T1000 (cell line): ENCODE measurements at places on chromosomes 16 and 17.

- no peak for DNase-seq
These were observed 62.8 kb upstream of the SIAH1 start for GRCh38 chr16:48447940-48448536.

DNA sequence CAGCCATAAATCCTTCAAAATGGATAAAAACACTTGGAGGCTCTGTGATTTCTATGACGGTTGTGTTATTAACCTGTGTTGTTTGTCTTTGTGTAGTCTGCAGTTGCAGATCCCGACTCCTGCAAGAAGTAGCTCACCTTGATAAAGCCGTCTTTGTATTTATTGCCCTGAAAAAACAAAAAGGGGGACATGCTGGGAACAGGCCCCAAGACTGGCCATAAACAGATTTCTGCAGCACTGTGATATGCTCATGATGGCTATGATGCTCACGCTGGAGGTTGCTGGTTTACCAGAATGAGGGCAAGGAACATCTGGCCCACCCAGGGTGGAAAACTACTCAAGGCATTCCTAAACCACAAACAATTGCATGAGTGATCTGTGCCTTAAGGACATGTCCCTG, 71.0 kb downstream of the LGALS9 start:
- DNase-seq, result no peak

DNA sequence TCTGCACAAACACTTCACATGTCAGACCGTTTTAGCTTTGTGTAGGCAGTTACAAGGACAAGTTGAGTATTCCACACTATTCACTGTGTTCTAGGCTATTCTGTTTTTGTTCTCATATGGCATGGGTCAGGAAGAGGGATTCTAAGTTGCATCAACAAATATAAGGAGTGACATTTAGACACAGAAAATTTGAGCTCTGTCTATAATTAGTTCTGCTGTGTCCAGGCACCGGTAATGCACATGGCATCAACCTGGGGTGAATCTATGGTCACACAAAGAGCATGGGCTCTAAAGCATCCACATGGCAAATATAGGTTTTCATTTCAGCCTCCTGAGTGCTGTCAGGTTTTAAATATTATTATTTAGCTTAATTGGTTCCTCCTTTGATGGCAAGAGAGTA, 130.4 kb upstream of the PMFBP1 start:
- DNase-seq, result no peak

- DNase-seq, result no peak
These were observed 28.2 kb downstream of the ZNF652 start for GRCh38 chr17:49333804-49334203.

DNA sequence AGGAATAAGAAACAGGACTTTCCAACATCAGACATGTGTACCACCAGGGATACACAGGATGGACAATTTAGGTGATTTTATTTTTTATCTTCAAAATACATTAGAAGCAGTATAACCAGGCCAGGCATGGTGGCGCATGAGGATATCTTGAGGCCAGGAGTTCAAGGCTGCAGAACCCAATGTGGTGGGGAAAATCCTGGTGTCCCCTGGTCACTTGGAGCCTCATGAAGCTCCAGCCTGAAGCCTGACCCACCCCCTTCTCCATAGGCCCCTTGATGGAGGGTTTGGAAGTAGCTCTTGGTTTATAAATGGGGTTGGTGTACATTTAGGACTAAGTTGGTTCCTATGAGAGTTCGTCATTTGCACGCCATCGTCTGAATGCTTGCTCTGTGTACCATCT, 88.6 kb downstream of the MYH11 start:
- no peak for DNase-seq

DNA sequence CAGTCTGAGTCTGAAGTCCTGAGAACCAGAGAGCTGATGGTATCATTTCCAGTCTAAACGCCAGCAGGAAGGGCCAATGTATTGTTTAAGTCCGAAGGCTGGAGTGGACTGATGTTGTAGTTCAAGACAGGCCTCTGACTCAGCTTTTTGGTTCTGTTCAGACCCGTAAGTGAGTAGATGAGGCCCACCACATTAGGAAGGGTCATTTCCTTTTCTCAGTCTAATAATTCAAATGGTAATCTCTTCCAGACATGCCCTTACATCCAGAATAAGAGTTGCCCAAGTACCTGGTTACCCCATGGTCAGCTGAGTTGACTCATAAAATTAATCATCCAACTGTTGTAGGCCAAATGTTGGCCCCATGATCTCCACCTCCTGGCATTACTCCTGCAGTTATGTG, 442.6 kb upstream of the HSBP1 start:
- DNase-seq, result no peak

GRCh38 chr16:87715658-87716057, 50.1 kb downstream of the KLHDC4 start:
- no peak for DNase-seq

DNA sequence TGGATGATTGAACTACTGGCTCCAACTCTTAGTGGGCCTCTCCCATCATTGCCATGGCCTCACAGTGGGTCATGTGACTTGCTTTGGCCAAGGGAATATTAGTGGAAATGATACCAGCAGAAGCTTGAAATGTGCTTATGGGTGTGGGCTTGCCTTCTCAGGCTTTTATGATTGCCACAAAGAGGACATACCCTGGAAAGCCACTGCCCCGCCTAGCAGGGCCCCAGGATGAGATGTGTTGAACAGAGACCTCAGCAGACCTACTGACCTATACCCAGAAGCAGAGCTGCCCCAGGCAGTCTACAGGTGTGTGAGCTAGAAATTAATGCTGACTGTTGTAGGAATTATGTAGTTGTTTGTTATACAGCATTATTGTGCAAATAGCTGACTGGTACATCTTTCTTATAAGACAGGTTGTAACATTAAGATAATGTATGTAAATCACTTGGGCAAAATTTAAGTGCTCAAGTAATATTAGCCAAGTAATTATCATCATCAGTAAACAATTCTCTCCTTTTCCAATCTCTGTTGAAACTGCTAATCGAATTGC, 67.8 kb upstream of the CDH5 start:
- DNase-seq, result no peak

GRCh38 chr16:2795395-2796143, 2.7 kb upstream of the PRSS41 start:
- DNase-seq, result no peak

DNA sequence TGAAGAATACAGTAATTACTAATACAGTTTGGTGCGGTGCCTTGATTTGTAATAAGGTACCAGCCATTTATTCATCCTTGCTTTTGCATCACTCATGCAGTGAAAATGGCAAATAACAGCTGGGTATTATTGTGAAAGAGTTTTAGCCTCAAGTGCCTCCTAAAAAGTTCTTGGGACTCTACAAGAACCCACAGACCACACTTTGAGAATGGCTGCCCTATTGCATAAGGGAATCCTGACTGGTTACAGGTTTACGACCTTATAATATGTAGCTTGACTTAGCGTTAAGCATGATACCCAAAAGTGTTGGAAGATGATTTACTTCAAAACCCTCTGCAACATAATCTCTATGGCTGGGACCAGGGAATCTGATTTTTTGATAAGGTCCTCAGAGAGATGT, 4.2 kb downstream of the MYH13 start:
- no peak for DNase-seq

- no peak for DNase-seq
These were observed 50.7 kb upstream of the ADORA2B start for GRCh38 chr17:15894258-15894657.

DNA sequence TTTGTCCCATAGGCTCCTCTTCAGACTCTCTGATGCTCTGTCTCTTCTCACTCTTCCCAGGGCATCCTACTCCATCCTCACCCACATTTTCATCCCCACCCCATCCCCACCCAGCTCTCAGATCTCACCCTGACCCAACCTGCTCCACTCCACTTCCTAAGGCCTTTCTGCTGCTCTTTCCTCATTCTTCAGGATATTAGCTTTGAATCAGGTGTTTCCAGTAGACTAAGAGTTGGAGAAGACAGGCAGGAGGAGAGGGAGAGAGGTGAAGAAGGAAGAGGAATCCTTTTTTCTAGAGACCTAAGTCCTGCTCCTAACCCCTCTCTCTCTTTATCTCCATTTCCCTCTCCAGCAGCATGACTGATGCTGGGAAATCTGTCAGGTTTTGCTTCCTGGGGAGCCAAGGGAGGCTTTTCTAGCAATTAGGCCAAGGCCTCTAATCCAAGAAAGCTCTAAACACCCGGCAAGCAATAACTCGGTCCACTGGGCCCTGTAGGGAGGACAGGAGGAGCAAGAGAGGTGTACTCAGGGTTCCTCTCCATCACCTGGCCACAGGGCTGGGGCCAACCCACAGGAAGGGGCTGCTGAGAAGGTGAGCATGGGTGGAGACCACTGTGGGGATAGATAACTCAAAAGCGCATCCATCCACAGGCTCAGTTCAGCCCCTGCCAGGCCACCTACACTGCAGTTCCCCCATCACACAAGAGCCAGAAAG, 133.3 kb downstream of the TMEM132E start:
- no peak for DNase-seq

GRCh38 chr17:35764123-35764991, 3.7 kb downstream of the C17orf50 start:
- peak; percentile 85 for DNase-seq

DNA sequence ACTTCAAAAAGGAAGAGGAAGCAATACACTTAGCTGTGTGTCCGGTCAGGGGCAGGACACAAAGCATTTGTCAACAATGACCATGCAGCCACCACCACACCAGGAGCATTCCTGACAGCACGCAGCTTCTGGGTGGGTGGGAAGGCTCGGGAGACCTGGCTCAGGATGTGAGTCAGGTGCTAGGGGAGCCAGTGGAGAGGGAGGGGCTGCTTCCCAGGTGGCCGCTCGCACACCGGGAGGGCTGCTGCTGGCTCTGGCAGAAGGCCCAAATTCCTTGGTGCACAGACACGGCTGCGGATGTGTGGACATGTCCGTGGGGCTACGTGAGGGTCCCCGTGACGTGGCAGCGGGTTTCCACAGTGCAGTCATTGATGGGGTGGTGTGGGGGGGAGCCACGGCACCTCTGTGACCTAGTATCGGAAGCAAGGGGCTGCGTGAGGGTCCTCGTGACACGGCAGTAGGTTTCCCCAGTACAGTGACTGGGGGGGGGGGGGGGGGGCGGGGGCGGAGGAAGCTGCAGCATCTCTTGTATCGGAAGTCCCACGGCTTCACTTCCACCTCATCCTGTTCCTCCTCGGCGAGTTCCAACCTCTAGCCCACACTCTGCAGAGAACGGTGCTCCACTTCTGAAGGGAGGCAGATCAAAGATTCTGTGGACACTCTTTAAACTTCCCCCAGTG, 112.8 kb downstream of the ZNF778 start:
- DNase-seq, result no peak

DNA sequence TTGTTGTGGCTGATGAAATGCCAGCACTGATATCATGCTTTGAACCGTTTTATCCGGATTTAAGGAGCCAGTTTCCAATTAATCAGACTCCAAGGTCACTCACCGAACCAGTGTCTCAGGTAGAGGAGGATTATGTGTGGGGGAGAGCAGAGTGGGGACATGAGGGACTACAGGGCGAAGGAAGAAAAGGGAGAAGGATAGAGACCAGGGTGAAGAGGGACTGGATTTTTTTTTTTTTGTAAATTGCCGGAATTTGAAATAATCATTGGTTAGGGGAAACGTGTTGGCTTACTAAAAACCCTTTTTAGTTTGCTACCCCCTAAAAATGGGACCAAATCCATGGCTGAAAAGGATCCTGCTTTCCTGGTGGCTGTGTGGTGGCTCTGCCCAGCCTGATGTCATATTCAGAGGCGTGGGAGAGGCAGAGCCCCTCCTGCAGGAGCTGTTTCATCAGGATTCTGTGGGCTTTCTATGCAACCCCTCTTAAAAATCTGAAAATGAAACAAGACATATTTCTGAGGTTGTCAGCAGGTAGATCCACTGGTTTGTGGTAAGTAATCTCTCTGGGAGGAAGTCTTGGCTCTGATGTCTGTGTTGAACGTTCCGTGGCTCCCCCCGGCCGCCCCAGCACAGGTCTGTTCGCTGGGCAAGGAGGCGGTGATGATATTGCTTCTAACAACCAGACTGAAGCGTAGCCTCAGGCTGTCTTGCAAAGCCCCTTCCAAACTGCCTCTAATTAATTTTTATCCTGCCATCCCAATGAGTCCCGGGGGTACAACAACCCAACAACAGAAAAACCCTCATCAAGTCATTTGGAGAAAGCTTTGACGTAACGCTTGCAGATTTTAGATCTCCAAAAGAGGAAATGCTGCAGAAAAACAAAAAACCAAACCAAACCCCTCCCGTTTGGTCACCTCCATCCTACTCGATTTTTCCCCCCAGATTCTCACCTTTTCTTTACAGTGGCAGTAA, 143.0 kb upstream of the ZFHX3 start:
- DNase-seq, result no peak

- no peak for DNase-seq
These were observed 5.2 kb upstream of the PLLP start for GRCh38 chr16:57289391-57290257.

- DNase-seq, result no peak
These were observed 3.1 kb upstream of the MMP2 start for GRCh38 chr16:55475919-55476318.
